Cardiac fibroblast (primary cell): ENCODE measurements at places on chromosomes 4 and X.

GRCh38 chr4:112213091-112213490, 18.5 kb upstream of the AP1AR start:
- no peak for DNase-seq

GRCh38 chr4:55874831-55875230, 21.4 kb downstream of the EXOC1 start:
- no peak for DNase-seq

- no peak for DNase-seq
Observed at GRCh38 chr4:180394312-180394711, 1848.9 kb upstream of the TENM3 start.

DNA sequence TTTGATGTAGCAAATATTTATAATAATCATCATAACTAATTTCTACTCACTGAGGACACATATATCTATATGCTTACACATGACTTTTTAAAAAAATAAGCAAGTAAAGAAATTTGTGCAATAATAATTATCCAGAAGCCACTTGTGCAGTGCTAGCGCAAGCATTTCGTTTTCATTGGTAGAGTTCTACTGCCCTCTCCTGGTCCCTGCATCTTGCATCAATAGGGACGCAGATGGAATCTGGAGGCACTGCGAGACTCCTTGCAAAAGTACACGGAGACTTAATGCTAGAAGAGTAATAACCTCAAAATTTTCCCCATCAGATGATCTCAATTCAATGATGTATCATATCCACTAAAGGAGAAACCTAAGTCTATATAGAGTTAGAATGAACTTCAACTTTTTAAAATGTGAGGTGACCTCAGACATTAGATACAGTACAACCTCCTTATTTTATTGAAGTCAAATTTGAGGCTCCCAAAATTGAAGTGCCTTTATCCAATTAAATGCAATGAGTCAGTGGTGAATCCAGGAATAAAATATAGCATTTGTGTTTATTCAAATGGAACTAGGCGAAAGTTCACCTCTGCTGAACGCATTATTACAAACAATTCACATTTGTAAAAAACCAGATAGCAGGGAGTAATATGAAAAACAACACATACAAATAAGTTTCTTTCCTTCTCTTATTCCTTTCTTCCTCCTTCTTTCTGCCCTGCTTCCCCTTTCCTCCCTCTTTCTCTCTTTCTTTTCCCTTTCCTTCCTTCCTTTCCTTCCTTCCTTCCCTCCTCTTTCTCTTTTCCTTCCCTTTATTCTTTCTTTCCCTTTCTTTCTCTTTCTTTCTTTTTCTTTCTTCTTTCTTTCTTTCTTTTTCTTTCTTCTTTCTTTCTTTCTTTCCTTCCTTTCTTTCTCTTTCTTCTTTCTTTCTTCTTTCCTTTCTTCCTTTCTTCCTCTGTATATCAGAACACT, 450.0 kb downstream of the ANKRD50 start:
- DNase-seq: peak; percentile 95

GRCh38 chr4:78758085-78758484, 18.1 kb upstream of the BMP2K start:
- DNase-seq: no peak

GRCh38 chrX:68498044-68498507, 775 bp upstream of the YIPF6 start:
- no peak for DNase-seq

GRCh38 chr4:110915301-110915700, 292.4 kb upstream of the PITX2 start:
- no peak for DNase-seq

DNA sequence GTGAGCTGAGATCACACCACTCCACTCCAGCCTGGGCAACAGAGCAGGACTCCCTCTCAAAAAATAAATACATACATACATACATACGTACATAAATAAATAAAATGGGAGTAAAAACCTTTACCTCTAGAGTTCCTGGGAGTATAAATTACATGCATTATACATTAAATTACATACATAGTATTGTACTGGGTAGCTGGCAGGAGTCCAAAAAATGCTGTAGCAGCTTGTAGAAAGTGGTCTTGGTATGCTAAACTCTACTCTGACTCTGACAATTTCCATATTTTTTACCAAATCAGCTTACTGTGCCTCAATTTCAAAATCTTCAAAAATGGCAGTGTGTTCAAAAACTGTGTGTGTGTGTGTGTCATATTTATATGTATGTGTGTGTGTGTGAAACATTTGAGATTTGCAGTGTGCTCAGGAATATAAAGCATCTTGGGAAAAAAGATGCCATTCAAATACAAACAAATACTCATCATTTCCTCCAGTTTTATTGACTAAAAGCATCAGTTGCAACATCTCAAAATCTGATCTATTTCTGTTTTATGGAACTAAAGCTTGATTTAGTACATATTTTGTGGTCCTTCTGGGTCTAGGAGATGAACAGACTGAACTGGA, 171.7 kb downstream of the SHROOM3 start:
- no peak for DNase-seq

GRCh38 chr4:133865612-133866327, 335.8 kb downstream of the PABPC4L start:
- DNase-seq: peak; percentile 92

GRCh38 chrX:94288972-94289371, 615.0 kb downstream of the FAM133A start:
- DNase-seq: no peak

DNA sequence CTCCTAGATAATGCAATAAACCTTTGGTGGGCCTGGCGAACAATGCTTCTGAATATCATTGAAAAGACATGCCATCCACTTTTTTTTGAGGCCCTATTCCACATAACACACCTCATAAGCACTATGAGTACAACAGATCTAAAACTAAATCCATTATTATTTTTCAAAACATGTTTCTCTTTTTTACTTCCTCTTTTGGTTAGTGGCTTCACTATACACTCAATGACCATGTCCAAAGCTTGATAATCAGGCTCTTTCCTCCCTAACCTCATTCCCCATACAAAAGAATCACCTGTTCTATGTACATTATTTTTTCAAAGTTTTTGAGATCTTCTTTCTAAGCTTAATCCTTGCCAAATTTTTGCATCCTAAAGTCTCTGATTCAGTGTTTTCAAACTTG, 20.4 kb upstream of the NPY2R start:
- DNase-seq: no peak

DNA sequence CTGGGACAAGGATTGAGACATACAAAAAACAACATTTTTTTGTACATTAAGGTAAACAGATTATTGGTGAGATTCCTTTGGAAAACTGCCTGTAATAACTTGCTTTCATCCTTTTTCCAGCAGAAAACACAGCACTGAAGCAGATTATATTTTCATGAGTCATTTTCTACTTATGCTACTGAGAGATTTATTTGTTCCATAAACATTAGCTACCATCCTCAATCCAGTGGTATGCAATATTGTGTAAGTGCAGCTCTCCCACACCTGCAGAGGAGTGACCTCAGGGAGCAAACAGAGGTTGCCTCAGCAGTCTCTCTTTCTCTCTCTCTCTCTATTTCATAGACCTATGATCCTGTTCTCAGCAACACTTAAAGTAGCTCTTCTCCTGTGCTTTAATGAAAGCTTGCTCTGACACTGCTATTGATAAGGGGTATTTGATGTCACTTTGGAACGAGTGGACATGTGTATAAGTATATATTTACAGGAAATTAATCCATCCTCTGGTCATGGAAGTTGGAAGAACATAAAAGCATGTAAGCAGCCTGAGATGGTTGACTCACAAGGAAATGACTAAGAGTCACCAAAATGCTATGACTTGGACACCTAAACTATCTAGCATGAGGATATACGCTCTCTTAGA, 163.7 kb upstream of the SPANXC start:
- DNase-seq: peak; percentile 40

GRCh38 chrX:41922431-41923151, 763 bp downstream of the CASK start:
- peak; percentile 24 for DNase-seq

- no peak for DNase-seq
Observed at GRCh38 chr4:147139455-147140198, 194.0 kb upstream of the TTC29 start.

GRCh38 chr4:108068442-108068841, 78.8 kb downstream of the HADH start:
- peak; percentile 12 for DNase-seq
